ENCODE measurements at places on chromosomes 1 and 21.

- no peak for DNase-seq
Observed at GRCh38 chr1:7621334-7622219, 149.5 kb upstream of the VAMP3 start.

DNA sequence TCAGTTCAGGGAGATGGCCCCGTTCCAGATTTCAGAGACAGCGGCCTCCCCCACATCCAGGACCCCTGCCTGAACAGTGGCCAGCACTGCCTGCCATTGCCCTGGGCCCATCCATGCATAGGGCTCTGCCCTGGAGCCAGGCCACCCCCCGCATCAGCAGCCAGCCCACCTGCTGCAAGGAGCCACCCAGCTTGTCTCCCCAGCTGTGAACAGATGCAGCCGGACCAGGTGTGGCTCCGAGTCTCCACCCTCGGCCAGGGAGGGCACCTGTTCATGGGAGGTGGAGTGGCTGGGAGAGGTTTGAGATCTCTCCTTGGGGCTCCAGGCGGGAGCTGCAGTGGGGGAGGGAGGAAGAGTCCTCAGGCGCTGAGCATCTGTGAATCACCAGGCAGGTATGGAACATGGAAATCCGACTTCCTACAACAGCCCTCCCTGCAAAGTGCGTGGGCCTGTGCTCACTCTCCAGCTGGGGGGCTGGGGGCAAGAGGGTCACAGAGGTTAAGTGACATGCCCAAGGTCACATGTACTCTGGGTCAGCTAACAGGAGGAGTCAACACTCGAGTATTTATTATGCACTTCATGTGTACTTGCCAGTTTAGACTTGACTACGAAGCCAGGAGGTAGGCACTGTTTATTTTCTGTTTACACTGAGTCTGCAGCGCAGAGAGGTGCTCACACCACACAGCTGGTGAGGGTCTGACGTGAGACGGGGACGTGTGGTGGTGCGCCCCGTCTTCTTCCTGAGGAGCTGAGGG lies 4.8 kb upstream of the HES5 start:
- no peak for DNase-seq

DNA sequence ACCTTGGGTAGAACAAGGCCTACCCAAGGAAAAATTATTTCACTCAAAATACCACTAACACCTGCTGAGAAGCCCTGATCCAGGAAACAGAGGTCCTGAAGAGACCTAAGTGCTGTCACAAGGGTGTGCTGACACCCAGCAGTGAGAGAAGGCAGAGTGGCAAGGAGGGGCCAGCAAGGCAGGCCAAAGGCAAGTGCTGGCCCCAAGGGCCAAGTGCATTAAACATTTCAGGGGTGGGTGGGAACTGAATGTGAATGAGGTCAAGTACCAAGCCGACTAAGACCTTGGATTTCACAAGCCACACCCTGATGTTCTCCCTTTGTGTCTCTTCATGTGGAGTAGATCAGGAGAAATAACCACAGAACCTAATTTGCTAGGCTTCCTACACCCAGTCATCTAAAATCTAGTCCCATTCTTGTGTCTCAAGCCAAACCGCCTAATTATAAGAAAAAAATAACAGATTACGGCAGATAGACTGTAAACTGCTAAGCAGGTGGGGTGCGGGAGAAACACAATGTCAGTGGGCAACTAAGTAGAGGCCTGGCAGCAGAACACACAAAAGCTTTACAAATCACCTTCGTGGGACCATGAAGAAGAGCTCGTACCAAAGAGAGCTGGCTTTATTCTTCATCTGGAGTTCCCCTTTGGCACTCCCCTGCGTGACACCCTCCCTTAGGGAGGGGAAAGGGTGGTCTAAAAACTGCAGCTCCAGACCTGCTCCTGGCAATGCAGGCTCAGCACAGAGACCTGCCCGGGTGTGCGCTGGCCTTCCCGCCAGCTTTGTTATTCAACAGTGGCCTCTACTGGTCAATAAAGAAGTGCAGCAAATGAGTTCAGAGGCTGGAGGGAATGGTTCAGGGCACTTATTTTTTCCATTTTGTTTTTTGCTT lies 8.7 kb downstream of the UBE2G2 start:
- no peak for DNase-seq

DNA sequence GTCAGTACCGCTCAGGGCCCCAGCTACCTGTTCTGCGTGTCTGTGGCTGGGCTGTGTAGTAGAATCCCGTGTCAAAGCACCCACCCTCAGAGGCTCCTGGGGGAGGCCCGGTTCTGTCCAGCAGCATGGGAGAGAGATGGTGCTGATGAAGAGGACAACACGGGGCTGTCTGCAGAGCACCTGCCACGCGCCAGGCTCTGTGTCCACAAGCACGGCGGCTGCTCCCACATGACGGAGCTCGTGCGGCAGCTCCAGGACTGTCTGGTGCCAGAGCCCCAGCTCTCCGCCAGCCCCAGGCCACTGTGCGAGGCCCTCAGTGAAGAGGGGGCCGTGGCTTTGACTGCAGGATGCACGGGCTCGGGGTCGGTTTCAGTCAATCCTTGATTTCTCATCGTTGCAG lies 42.0 kb upstream of the TSPEAR start:
- no peak for DNase-seq

DNA sequence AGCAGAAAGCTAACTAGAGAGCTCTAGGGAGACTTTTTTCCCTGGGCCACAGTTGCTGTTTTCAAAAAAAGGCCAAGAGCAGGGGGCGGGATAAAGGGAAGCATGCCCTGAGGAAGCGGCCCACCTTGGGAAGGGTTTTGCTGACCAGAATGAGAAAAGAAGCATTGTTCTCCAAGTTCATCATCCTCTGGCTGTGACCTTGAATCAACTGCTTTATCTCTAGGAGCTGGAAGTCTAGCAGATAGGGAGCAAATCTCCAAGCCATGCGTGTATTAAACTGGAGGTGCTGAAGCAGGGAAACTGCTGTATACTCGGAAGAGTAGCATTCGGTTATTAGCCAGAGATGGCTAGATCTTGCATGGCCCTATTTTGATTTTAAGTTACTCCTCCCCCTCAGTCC lies 64.8 kb downstream of the ATP2B4 start:
- no peak for DNase-seq

- no peak for DNase-seq
Observed at GRCh38 chr21:31623664-31624063, 35.8 kb upstream of the SOD1 start.

- no peak for DNase-seq
Observed at GRCh38 chr21:14712121-14712715, 166.1 kb upstream of the SAMSN1 start.

DNA sequence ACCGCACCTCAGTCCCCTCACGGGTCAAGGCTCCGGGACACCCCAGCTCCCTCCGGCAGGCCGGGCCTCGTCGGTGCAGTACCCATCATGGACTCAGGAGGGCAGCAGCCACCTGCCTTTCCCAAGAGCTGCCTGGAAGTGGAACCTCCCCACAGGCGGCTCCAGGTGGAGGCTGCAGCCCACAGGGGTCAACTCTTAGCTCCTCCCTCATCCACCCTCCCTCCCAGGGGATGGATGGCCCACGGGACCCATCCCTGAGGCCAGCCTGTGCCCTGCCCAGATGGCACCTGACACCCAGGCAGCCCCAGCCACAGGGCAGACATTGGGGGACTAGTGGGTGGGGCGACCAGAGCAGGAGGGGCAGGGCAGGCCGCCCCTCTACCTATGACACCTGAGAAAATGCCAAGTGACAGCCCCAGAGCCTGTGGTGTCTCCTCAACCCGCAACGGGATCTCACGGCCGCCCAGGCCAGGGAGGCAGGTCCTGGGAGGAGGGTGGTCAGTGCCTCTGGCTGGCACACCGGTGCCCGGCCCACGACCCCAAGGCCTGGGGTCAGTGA lies 1.2 kb upstream of the ARHGEF16 start:
- no peak for DNase-seq

DNA sequence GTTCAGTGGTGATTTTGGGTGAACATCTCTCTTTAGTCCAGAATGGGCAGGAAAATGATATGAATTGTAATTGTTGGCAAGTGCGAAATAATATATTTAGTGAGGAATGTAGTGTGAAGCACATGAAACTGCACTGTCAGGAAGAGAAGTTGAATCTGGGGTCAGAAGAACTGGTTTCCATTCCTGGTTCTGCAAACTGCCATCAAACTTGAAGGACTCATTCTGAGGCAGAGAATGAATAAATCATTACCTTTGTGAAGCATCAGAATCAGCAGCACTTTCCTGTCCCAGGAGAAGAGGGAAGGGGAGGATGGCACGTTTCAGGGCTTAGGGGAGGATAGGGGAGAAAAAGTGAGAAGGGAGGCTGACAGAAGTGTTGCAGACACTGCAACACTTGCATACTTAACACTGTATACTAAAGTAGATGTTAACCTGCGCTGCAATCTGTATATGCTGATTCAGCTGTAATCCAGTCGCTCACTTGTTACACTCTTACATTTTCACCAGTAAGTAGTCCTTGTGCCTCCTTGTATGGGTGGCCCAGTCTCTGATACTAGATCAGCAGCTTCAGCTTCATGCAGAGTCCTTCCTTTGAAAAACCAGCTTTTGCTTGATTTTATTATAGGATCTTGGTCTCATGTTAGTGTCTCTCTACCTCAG lies 10.5 kb upstream of the RPTN start:
- DNase-seq = no peak

DNA sequence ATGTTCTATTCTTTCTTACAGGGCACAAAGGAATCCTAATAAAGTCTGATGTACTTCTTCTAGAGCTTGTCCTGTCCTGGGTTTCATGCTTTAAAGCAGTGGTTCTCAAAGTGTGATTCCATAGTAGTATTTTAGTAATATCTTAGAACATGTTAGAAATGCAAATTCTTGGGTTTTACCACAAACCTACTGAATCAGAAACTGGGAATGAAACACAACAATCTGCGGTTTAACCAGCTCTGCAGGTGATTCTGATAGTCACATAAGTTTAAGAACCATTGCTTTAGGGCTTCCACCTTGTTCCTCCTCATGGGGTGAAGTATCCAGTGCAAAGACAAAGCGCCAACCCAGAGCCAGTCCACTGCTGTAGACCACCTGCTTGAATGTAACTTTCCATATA lies 41.1 kb downstream of the NGF start:
- DNase-seq = no peak

GRCh38 chr1:223245983-223246382 lies 102.9 kb upstream of the TLR5 start:
- DNase-seq = no peak

DNA sequence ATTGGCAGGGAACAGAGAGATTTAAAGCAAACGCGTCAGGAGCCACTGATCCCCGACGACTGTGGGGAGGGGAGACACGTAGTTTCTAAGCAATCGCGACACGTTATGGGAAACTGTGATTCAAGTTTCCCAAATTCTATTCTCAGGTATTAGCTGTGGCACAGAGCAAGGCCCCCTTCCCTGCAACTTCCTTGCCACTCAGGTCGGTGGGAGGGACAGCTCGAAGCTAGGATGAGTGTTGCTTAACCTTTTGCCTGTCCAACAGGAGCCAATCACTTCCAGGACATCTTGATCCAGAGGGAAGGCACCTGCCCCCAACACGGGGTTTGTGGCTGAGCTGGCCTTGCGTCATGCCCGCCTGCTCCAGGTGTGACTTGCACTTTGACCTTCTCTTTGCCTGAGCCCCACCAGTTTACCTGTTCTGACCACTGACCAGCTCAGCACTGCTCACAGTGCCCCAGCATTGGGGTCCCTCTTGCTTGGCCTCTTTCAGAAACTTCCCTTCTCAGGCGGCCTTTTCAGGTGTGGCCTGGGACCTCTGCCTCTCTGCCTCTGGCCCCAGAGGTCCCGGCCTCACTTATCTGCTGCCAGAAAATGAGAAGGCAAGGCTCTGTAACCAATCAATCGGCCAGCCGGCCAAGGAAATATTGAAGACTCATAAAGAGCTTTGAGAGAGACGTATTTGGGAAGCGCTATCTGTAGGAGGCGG lies 24.6 kb downstream of the TEX35 start:
- DNase-seq = no peak

- DNase-seq = no peak
Observed at GRCh38 chr1:201264072-201264471, 19.2 kb upstream of the PKP1 start.

DNA sequence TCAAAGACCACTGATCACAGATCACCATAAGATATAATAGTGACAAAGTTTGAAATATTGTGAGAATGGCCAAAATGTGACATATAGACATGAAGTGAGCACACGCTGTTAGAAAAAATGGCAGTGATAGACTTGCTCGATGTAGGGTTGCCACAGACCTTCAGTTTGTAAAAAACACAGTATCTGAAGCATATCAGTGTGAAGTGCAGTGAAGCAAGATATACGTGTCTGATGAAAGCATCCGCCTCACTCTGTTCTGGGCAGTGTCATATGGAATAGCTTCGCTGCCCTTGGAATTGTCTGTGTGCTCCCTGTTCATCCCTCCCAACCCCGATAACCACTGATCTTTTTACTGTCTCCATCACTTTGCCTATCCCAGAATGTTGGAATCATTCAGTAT lies 50.7 kb downstream of the GALNT2 start:
- no peak for DNase-seq

DNA sequence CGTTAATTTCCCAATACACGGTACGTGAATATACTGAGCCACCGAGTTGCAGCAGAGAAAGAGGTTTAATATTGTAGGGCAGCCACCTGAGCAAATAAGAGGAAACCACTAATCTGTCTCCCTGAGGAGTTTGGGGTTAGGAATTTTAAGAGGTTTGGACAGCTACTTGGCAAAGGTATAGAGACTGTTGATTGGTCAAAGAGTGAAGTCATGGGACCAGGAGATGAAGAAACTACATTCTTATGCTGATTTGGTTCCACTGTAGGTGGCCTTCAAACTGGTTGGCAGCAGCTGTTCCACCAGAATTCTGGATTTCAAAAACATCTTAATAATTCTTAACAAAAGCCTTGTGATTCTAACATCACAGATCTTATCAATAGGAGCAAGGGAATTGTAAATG lies 485.4 kb upstream of the PRMT6 start:
- DNase-seq = no peak

DNA sequence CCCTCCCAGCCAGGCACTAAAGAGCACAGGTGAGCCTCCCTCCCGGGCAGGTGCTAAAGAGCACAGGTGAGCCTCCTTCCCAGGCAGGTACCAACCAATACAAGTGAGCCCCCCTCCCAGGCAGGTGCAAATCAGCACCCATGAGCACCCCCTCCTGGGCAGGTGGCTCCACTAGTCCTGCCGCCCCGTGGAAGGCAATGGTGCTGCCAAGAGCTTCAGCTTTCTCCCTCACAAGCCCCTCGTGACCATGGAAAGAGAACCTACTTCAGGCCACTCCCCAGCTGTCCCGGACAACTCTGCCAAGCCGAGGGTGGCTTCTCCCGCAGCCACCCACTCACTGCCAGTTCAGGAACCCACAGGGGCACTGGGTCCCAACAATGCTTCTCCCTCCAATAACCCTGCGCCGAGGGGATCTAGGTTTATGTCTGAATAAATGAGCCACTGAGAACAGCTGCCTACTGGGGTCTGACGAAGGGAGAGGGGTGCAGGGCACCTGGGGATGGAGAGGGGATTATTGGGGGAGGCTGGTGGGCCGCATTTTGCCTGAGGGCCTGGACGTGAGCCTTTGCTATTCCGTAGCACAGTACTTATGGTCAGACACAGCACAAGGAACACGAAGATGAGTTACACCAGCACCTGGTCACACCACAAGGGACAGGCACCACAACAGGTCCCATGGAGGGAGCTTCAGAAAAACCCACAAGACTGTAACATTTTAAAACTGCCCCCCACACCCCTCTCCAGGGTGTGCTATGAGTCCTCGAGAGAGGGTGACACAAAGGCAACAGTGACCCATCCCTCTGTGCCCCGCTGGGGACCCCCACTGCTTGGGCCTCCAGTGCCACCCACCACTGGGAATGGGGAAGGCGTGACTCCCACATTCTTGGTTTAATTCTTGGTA lies 46.3 kb downstream of the PRDM15 start:
- DNase-seq = no peak

- no peak for DNase-seq
Observed at GRCh38 chr1:221776495-221777301, 34.8 kb upstream of the DUSP10 start.
